ENCODE measurements at places on chromosomes 7 and 10.

GRCh38 chr7:129076886-129077285 is 22.0 kb upstream of the TNPO3 start:
- DNase-seq: no peak

- no peak for DNase-seq
Measured at GRCh38 chr7:76505168-76506080, 4.9 kb upstream of the UPK3B start.

GRCh38 chr10:32960022-32960421 is 2.0 kb upstream of the ITGB1 start:
- no peak for DNase-seq

DNA sequence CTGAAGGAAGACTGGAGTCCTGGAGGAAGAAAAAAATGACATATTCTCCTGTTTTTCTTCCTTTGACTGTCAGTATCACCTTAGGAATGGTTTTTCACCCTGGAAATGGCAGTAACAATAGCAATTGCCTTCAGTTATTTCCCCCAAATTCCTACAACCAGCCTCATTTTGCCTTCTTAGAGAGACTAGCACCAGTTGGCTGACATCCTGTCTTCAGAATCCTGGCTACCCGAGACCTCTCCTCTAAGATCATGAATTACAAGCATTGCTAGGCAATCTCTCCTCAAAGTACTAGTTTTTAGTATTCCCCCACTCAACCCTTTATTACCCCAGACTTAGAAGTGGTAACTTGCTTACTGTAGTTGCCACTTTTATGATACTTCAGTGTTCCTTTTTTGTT is 53.4 kb downstream of the TAS2R16 start:
- no peak for DNase-seq

- DNase-seq: peak; percentile 62
Measured at GRCh38 chr7:7271094-7271874, 88.9 kb downstream of the C1GALT1 start.

DNA sequence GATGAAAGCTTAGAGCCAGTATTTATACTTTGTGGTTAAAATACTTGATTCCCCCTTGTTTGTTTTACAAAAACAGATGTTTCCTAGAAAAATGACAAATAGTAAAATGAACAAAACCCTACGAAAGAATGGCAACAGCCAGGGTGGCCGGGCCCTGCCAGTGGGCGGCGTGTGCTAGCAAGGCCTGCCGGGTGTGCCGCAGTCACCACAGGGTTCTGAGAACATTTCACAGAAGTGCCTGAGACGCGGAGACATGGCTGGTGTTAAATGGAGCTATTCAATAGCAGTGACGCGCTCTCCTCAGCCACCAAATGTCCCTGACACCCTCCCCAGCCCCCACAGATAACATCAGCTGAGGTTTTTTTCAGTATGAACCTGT is 14.5 kb downstream of the GPR146 start:
- peak; percentile 57 for DNase-seq

GRCh38 chr7:37065779-37066271 is 341.5 kb upstream of the AOAH start:
- peak; percentile 52 for DNase-seq

GRCh38 chr10:79939969-79940368 is 8.9 kb downstream of the SFTPD start:
- no peak for DNase-seq

DNA sequence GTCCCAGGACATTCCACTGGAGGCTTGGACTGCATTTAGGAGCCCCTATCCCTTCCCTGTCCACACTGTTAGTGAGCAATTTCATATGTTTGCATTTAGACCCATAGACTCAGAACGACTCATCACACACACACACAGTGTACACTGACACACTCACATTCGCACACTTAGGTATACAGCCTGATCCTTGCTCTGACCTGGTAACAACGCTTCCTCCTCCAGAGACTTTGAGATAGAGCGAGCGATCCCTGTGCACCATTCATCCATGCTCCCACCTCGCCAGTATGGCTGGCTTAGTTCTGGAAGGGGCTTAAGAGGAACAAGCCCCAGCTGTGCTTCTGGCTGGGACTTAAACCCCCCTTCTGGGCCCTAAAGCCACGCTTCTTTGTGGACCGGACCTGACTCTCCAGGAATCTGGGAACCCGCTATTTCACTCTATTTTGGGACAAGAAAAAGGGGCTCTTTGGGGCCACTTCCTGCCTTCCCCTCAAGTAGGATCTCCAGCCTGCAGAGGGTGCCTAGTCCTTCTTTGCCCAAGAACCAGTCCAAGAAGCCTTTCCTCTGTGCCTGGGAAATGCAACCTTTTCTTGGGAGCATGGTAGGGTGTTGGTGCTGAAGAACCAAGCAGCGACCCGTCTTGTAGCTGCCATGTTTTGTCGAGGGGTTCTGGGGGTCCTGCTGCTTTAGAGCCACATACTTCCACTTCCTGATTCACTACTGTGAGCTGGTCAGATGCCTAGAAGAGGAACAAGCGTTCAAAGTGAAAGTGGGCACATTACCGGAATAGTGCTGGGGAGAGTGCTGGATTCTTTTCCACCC is 1.1 kb upstream of the HOXA13 start:
- no peak for DNase-seq

DNA sequence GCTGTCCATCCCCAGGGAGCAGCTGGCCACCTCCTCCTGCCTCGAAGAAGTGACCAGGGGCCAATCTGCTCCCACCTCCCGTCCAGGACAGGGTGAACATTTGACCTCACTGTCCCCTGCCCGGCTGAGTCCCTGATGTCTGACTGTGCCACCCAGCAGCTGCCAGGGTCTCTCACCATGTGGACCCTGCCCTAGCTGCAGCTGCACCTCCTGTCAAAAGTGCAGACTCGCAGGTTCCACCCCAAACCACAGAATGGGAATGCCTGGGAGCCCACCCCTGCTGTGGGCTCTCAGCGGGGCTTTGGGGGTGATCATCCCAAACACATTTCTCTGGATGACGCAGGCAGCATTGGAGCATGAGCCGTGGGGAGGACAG is 86.1 kb downstream of the RGS10 start:
- DNase-seq: no peak

DNA sequence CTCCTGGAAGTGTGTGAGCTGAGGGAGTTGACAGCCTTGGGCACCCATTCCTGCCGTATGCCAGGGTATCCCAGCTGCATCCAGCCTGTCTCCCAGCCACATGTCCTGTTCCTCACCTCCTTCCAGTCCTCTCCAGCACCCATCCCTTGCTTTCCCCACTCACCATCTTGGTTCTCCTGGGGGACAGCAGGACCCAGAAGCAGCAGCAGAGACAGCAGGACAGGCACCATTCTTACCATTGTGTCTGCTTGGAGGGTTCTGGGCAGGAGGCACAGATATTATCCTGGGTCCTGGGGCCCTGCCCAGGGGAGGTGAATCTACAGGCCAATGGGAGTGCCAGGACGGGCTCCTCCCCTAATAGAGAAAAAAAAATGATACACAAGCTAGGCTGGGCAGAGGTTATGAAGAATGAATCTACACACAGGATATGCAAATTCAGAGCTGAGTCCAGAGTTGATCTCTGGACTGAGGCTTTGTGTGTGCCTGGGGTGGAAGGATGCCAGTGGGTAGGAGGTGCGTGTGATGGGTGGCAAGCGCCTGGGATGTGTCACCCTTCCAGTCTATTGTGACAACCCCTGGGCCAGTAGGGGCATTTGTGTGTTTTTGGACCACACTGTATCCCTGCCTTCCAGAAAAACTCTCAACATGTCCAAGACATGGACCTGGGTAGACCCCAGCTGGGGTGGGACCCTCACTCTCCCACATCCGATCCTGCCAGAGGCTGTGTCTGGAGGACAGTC is at the start of gene AZGP1:
Gene AZGP1 (minus strand): TSS at position 250 of the 740 bp plus-strand sequence. CDS start 11 bp downstream, at position 239.
- DNase-seq: peak; percentile 4

DNA sequence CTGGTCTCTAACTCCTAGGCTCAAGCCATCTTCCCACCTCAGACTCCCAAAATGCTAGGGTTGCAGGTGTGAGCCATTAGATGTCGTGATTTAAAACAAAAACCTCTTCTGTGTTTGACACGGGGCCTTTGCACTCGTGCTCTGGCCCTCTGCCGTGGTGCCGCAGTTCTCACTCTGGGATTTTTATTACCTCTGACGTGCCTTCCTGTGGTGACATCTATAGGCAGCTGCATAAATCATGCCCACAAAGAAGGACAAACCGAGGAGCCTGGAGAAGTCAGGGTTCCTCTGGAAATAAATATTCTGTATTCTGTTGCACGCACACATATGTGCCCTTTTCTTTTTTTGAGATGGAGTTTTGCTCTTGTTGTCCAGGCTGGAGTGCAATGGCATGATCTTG is 25.9 kb upstream of the OCM start:
- DNase-seq: no peak

DNA sequence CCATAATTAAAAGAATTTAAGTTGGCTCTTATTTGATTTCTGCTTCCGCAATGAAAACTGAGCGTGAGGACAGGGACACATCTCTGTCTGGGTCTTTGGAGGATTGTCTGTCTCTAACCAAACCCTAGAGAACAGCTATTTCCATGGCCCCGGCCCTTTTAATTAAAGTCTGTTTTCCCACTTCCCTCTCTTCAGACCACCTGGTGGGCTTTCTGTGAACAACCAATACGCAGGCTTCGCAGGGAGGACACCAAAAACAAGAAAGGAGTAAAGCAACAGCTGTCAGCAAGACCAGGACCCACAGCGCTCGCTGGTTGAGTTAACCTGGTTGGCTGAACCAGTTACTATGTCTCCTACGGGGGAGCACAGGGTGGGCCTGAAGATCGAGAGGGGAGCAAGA is 217.1 kb upstream of the FRMD4A start:
- no peak for DNase-seq

GRCh38 chr10:69647819-69648218 is 17.8 kb downstream of the FAM241B start:
- DNase-seq: no peak

- DNase-seq: no peak
Measured at GRCh38 chr10:69573056-69573806, at the start of gene NEUROG3. NEUROG3 (minus strand) TSS chr10:69573422; CDS start chr10:69573043, 379 bp downstream.
